ENCODE measurements at places on chromosomes 1 and 21.

DNA sequence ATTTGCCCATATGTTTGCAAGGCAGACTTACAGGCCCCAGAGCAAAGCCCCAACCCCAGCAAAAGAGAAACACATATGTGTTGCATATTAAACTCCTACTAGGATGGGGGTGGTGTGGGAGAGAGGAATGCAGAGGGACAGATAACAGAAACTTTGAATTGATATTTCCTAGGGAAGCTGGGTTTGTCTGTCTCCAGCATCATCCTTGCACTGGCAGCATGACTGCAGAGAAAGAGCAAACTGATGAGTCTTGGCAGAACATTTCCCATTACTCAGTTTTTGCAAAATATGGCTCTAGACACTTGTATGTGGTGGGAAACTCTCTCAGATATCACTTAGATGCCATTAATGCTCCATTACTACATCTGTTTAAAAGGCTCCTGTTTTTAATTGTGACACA is 43.8 kb upstream of the MARK1 start:
- DNase-seq, result no peak

- no peak for DNase-seq
Measured at GRCh38 chr1:10637834-10638558, 158.4 kb downstream of the CASZ1 start.

- peak; percentile 39 for DNase-seq
Measured at GRCh38 chr21:34693192-34693810, 24.5 kb downstream of the CLIC6 start.

GRCh38 chr1:77227381-77227780 is 8.2 kb upstream of the PIGK start:
- DNase-seq, result no peak

GRCh38 chr1:159250638-159251216 is 46.1 kb downstream of the ACKR1 start:
- no peak for DNase-seq

GRCh38 chr1:6269296-6269695 is 8.4 kb upstream of the GPR153 start:
- no peak for DNase-seq

GRCh38 chr1:207487636-207488035 is 8.3 kb upstream of the CR1 start:
- DNase-seq, result no peak
